ENCODE measurements at places on chromosomes 13 and 19.

DNA sequence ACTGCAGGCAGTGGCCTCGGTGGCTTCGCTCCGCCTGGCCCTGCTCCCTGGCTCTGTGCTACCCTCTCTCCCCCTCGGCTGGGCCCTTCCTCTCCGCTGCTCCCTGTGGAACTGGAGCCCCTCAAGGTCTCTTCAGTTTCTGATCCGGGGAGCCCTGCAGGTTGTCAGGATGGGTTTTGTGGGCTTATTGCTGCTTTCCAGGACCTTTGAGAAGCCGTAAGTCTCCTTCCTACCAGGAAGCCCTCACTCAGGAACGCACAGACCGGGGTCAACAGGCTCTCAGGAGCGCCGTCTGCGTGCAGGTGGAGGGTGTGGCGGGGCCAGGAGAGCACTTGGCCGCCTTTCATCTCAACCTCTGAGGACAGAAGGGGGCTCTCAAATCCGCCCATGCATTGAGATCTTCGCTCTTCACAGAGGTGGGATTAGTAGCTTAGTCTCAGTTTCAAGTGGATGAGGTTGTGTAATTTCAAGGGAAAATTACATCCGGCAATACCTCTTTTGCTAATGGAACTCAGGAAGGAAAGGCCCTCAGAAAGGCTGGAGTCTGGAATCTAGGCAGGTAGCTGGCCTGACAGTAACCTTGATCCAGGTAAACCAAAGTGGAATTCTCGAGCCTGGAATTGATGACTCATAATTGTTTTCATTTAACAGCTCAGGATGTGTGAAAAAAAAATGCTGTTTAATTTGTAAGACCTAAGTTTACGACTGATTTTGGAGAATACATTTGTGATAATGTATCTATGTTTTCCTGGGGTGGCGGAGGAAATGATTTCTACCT is 102.0 kb downstream of the ATP11A start:
- no peaks in the 10 kb centered on the region for H3K27me3 ChIP-seq
- DNase-seq: no peak
- no peak overlapping the region for H3K4me3 ChIP-seq
- H3K4me1 ChIP-seq: peaks cover 3% of the 10 kb centered on the region
- H3K36me3 ChIP-seq: peaks cover 4% of the 10 kb centered on the region

DNA sequence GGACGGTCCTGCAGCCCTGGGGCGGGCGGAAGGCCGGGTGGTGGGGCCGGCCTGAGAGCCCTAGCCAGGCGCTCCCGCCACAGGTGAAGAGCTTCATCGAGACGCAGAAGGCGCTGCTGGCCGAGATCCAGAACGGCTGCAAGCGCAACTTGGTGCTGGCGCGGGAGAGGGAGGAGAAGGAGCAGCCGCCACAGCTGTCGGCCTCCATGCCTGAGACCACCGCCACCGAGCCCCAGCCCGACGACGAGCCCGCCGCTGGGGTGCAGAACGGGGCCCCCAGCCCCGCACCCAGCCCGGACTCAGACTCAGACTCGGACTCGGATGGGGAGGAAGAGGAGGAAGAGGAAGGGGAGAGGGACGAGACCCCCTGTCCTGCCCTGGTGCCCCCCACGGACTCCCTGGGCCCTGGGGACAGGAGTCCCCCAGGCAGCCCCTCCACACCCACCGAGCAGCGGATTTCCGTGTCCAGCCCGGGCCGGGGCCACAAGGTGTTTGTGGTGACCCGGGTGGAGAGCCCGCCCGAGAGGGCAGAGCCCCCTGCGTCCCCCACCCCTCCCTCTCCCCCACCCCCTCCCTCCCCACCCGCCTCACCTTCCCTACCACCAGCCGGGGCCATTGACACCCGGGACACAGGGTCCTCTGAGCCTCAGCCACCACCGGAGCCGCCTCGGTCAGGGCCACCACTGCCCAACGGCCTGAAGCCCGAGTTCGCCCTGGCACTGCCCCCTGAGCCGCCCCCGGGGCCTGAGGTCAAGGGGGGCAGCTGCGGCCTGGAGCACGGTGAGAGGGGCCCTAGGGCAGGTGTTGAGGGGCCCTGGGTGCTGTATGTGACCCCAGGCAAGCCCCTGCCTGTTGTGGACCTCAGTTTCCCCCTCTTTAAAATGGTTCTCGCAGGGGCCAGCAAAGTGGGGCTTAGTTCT is 15.3 kb downstream of the NKPD1 start:
- H3K27ac ChIP-seq: no peak overlapping the region
- H3K36me3 ChIP-seq: peaks cover 15% of the 10 kb centered on the region
- H3K4me1 ChIP-seq: no peaks in the 10 kb centered on the region
- H3K4me3 ChIP-seq: no peak overlapping the region
- no peaks in the 10 kb centered on the region for H3K27me3 ChIP-seq

- H3K36me3 ChIP-seq: no peaks in the 10 kb centered on the region
- no peaks in the 10 kb centered on the region for H3K27me3 ChIP-seq
- H3K4me3 ChIP-seq: peak overlapping the region; percentile 22
These were observed 12.2 kb downstream of the CIC start for GRCh38 chr19:42281146-42281826.

GRCh38 chr19:35546532-35546931 is 1.1 kb downstream of the TMEM147 start:
- H3K4me3 ChIP-seq: no peak overlapping the region
- peaks cover 21% of the 10 kb centered on the region for H3K36me3 ChIP-seq
- no peaks in the 10 kb centered on the region for H3K4me1 ChIP-seq
- H3K27me3 ChIP-seq: no peaks in the 10 kb centered on the region
- H3K27ac ChIP-seq: no peak overlapping the region
